ENCODE measurements at places on chromosomes 5 and 9.

- DNase-seq = no peak
Measured at GRCh38 chr5:114789773-114790402, 379.8 kb downstream of the TRIM36 start.

DNA sequence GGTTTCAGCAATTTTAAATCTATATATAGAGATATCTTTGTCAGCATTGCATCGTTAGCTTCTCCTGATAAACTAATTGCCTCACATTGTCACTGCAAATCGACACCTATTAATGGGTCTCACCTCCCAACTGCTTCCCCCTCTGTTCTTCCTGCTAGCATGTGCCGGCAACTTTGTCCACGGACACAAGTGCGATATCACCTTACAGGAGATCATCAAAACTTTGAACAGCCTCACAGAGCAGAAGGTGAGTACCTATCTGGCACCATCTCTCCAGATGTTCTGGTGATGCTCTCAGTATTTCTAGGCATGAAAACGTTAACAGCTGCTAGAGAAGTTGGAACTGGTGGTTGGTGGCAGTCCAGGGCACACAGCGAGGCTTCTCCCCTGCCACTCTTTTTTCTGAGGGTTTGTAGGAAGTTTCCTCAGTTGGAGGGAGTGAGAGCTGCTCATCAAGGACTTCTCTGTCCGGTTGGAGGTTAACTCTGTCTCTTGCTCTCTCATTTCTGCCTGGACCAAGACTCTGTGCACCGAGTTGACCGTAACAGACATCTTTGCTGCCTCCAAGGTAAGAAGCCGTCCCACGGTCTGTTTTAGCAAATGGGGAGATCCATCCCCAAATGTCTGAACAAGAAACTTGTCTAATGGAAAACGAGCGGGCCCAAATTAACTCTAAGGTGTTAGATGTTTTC is at the start of gene IL4:
Gene IL4 (plus strand): TSS at position 51 of the 692 bp plus-strand sequence. CDS start 62 bp downstream, at position 113.
- DNase-seq = no peak

- DNase-seq = no peak
Measured at GRCh38 chr9:2697492-2697891, 19.8 kb upstream of the KCNV2 start.

DNA sequence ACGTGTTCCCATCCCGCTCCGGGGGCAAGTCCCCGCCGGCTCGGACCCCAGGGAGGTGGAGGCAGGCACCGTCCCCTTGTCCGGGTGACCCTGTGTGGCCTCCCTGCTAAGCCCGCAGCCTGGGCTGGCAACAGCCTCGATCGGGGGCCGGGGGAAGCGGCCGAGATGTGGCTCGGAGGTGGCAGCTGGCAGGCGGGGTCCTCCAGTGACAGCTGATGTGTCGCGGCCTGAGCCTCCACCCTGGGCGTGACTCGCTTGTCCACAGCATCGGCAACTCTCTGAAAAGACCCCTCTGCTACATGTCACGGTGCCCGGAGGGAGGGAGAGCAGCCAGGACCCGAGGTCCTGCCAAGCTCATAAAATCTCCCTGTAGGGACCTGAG is 124.8 kb upstream of the IRX4 start:
- no peak for DNase-seq

DNA sequence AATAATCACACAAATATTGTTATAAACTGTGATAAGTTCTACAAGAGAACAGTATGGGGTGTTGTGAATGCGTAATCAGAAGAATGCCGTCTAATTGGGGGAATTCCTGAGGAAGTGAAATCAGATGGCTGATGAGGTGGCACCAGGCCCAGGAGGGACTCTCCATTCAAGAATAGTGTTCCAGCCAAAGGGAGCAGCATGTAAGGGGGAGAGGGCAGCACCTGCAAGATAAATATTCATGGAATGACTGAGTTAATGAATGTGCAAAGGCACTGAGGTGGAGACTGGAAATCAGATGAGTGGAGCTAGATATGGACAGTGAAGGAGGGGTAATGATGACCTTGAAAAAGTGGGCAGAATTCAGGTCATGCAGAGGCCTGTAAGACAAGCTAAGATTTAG is 250.6 kb downstream of the ARRDC3 start:
- no peak for DNase-seq

GRCh38 chr5:88419931-88420330 is 151.3 kb upstream of the TMEM161B start:
- no peak for DNase-seq

DNA sequence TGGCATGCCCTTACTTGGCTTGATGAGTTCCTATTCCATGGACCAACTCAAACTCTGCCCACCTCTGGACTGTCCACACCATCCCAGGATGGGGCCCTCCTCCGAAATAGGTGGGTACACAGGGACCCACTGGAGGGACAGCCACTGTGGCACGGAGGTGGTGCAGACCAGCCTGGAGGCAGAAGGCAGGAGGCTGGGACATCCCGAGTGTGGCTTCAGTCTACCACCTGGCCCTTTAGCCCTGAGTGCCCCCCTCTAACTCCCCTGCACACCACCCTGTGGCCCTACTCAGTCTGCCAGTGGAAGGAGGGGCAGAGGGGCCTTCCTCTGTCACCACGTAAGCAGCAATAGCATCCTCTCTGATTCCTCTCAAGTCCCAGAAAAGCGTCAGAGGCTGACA is 3.7 kb downstream of the IL3 start:
- DNase-seq = no peak
